ENCODE measurements at places on chromosomes 12 and 14.
A peak's percentile ranks its signal among the peaks of the same experiment; 100 is the strongest.

- DNase-seq: no peak
These were observed 398.6 kb upstream of the FLRT2 start for GRCh38 chr14:85131226-85131922.

GRCh38 chr14:30990770-30991169, 34.7 kb upstream of the AP4S1 start:
- DNase-seq: peak; percentile 69

GRCh38 chr14:56065621-56066290, 52.5 kb upstream of the PELI2 start:
- DNase-seq: no peak

DNA sequence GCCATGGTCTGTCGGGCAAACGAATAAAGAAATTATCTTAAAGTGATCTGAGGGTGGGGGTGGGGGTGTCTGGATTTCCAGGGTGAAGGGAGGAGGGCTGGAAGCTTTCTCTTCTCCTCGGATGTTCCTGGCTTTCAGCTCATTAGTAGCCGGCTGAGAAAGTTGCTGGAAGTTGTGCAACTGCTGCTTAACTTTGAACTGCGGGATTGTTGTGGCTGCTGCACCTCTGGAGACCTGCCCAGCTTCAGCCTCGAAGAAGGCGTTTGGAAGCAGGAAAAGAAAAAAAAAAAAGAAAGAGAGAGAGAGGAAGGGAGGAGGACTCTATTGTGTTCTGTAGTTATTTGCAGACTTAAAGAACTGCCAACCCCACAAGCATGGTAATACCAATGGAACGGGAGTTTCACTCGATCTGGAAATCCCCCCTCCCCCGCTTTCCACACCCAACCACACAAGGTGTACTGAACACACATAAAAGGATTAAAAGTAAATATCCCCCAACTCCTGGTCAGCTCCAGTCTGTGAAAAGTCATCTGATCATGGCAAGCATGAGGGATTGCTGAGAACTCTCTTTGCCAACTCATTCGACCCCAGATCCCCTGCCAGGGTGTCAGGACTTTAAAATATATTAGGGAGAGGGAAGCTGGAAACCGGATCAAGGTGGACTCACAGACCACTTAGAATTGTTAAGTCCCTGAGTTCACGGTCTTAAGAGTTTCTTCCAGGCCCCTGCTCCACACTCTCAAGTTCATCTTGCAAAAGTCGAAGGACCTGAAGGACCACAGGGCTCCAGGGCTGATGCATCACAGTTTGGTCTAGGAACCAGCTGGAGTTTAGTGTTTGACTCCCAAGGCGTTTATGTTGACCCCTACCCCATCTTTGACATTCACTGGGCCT, at the start of gene RASSF9:
TSS of gene RASSF9 (minus strand) at position 213 of the 894 bp plus-strand sequence. CDS start at position 5, 208 bp downstream.
- peak; percentile 94 for DNase-seq

- DNase-seq: no peak
These were observed 50.7 kb downstream of the ACSM4 start for GRCh38 chr12:7354529-7354928.

DNA sequence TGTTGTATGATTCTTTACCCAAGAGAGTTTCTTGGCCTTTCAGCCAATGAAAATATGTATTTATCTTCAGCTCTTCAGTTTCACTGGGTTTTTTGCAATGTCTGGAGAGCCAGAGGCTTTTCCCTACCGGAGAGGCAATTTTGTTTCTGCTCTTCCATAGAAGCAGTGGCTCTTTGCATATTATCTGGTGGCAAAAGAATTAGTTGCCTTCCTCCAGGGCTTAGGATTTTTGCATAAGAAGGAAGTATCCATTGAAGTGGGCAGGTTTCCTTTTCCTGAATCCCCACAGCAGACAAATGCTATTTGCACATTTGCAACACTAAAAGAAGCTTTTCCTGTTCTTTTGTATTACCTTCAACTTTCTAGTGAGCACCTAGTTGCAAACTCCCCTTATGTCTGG, 75.2 kb downstream of the NTS start:
- DNase-seq: no peak

DNA sequence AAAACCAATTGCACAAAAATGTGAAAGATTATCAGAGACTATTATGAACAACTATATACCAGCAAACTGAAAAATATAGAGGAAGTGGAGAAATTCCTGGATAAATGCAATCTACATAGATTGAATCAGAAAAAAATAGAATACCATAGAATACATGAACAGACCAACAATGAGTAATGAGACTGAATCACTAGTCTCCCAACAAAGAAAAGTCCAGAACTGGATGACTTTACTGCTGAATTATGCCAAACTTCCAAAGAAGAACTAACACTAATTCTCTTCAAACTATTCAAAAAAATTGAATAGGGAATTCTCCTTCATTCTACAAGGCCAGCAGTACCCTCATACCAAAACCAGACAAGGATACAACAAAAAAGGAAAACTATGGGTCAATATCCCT, 60.6 kb downstream of the GUCY2C start:
- no peak for DNase-seq

GRCh38 chr12:125300249-125300648, 235.0 kb downstream of the AACS start:
- DNase-seq: no peak

GRCh38 chr12:53719649-53720048, 7.6 kb downstream of the CALCOCO1 start:
- no peak for DNase-seq

- DNase-seq: no peak
These were observed 1.2 kb downstream of the MMP17 start for GRCh38 chr12:131829356-131829747.

GRCh38 chr12:91717804-91718203, 427.8 kb downstream of the BTG1 start:
- DNase-seq: no peak

GRCh38 chr12:6461401-6462233, 8.9 kb downstream of the VAMP1 start:
- no peak for DNase-seq

GRCh38 chr12:43812926-43813325, 6.8 kb upstream of the TWF1 start:
- DNase-seq: no peak

DNA sequence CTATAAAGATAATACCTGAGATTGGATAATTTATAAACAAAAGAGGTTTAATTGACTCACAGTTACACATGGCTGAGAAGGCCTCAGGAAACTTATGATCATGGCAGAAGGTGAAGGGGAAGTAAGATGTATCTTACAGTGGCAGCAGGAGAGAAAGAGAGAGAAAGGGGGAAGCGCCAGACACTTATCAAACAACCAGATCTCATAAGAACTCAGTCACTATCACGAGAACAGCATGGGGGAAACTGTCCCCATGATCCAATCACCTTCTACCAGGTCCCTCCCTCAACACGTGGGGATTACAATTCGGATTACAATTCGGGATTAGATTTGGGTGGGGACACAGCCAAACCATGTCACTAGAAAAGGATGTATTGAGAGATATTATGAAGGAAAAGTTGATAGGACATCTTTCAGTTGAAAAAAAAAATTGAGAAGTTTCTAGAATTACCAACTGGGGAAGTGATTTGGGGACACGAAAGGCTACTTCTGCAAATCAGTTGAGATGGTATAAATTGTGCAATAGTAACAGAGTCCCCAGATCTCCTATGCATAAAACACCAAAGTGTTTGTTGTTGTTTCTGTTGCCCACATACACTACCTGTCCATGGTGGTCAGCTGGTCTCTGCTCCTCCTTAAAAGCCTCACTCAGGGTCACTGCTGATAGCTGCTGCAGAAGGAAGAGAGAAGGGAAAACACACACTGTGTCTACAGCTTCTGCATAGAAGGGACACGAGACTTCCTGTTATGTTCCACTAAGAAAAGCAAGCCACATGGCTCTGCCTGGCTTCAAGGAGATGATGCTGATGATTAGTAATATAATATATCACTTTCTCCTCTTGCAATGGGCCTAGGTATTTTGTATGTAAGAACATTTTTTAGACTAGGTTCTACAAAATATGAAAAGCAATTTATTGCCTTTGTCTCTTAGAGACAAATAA, 465.5 kb downstream of the PDZRN4 start:
- DNase-seq: no peak

DNA sequence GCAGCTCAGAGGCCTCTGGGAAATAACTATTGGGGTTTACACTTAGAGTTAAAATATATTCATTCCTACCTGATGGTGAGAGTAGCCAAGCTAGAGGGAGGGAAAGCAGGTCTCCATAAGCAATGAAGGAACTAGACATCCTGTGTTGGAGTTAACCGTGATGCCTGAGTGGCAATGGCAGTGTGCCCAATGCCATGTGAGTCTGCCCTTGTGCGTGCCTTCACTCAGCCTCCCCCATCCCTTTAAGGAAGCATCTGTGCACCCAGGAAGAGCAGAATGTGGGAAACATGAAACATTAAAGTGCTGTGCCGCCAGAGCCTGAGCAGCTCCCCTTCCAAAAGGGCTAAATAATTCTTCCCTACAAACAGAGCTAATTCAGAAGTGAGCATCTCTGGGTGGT, 76.3 kb downstream of the COX16 start:
- no peak for DNase-seq

GRCh38 chr12:53498235-53498630, 1.0 kb downstream of the MAP3K12 start:
- DNase-seq: no peak

- DNase-seq: no peak
These were observed 12.4 kb upstream of the SNAPC1 start for GRCh38 chr14:61749867-61750266.

- DNase-seq: no peak
These were observed 11.7 kb upstream of the ERC1 start for GRCh38 chr12:979349-979748.

GRCh38 chr14:25048170-25049016, 1.6 kb downstream of the STXBP6 start:
- DNase-seq: peak; percentile 85

- no peak for DNase-seq
These were observed 166.6 kb downstream of the PIWIL1 start for GRCh38 chr12:130504110-130504839.

- DNase-seq: no peak
These were observed 92.6 kb upstream of the PRKD1 start for GRCh38 chr14:30020271-30020670.

GRCh38 chr12:68368327-68368726, 36.2 kb upstream of the MDM1 start:
- DNase-seq: peak; percentile 47

DNA sequence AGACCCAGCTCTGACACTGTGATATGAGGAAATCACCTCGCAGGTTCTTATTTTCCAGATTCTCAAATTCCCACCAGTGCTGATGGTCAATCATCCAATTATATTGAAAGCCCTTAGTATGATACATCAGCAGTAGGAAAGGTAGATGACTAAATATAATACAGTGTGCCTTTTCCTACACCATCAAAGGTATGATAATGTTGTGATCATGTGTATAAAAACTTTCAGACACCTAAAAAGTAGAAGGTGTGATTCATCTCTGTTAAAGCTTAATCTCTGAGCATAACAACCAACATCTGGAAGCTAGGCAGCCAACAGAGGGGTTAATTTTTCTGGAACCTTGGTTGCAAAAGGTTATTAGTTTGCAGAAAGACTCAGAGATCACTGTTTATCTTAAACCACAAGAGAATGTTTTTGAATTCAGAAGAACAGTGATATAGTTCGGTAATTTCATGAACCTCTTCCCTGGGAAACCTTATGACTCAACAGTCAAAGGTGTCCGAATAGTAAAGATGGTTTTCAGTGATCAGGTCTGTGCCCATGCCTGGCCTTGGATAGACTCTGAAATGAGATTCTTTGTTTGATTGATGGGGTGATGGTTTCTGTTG, 122.5 kb downstream of the ETV6 start:
- no peak for DNase-seq

- no peak for DNase-seq
These were observed 22.7 kb upstream of the ZFP36L1 start for GRCh38 chr14:68815298-68816182.

DNA sequence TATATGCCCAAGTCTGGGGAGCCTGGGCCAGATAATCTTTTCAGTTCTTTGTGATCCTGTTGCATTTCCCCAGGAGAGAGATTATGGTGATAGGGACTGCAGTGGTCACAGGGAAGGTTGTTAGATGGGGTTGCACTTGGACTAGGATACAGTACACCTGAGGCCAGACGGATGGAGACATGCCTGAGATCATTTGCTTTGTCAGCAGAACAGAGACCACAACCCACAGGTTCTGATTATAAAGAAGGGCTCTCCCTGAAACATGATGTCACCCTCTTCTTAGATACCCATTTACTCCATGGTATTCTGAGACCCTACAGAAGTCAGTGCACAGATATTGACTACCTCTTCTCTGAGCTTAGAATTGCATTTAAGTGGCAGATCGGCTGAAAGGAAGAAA, 200.9 kb upstream of the IGF1 start:
- no peak for DNase-seq

- no peak for DNase-seq
These were observed 7.6 kb downstream of the AICDA start for GRCh38 chr12:8605057-8605456.

DNA sequence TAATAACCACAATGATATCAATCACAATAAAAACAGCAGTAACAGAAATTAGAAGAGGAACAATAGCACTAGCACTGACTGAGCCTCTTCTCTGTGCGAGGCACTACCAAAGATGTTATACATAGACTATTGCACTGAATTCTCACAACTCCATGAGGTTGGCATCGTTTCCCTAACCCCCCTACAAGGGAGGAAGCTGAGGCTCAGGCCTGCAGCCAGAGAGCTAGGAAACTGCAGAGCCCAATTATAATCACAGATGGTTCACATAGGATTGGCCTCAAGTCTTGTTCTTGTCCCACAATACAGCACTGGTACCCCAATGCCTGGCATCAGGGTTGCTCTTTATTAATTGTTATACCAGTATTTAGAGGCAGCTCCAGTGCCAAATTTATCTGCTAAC, 278.0 kb downstream of the CEP128 start:
- no peak for DNase-seq

DNA sequence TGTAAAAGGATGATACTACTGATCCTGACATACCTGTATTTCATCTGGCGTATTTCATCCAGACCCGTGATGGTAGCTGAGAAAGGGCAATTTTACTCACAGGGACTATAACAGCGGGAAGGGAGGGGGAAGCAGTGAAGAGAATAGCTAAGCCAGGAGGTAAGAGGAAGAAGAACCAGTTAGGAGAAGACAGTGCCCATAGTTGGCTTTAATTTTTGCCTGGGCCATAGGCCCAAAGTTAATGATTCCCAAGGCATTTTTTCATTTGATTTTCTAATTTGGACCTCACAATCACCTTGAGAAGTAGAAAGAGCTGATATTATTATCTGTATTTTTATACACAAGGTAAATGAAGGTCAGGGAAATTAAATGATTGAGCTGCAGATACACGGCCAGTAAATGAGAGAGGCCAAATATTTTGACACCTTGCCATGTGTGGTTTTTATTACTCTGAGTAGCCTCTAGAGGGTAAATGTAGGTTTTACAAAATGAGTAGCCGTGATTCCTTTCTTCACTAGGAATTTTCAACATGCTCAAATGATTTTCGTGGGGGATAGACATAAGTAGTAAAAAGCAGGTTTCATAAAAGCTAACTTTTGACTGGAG, 382.2 kb downstream of the FUT8 start:
- peak; percentile 9 for DNase-seq

- no peak for DNase-seq
These were observed 24.2 kb downstream of the HIP1R start for GRCh38 chr12:122859303-122860039.

DNA sequence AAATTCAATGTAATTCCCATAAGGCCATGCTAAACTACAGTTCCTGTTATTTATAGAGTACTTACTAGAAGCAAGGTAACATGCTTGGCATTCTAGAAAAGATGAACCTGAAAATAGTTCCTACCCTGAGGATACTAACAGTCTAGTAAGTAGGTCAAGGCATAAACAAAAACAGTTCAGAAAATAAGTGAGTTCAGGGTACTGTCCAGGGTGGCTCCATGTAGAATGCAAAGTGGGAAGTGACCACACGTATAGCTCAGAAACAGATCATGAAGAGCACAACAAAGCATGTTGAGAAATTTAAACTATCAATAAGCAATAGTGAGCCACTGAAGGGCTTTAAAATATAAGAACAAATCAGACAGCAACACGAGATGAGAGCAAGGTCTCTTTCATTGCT, 2.3 kb downstream of the TMED10 start:
- no peak for DNase-seq
